Endothelial cell of umbilical vein (primary cell): ENCODE measurements at places on chromosomes 6 and 20. TPM values are rescaled to one million over a fixed set of nuclear protein-coding genes. Genes with fewer than 3 reads are reported as not detected.

CALHM4 gene
- total RNA-seq, result 0.72 TPM in 1 of 2 replicates, not detected in the other

PI16 gene
- not detected in 2 replicates for total RNA-seq

GRCh38 chr20:8800089-8800488 lies 268.8 kb upstream of the PLCB4 start:
- DNase-seq, result no peak

DNA sequence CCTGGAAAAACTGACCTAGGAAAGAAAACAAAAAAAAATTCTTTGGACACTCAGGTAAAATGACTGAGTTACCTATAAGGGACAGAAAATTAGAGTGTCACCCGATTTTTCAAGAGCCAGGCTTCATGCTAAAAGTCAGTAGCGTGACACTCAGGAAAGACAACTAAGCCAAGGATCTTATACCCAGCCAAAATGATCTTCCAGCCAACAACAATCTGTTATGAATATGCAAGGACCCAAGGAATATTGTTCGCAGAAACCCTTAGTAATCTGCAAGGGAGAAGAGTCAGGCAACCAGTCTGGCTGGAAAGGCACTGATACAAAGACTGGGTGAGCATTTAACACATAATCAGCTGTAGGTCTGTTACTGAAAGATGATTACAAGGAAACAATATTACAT lies 203.6 kb downstream of the GMPR start:
- DNase-seq, result no peak

IPCEF1 gene
- total RNA-seq, result 0.51 and 0.99 TPM in 2 replicates

RPRD1B gene
- 24.5 and 29.3 TPM in 2 replicates for total RNA-seq

- peak; percentile 92 for DNase-seq
These were observed 10.1 kb upstream of the PYGB start for GRCh38 chr20:25237610-25238318.

DNA sequence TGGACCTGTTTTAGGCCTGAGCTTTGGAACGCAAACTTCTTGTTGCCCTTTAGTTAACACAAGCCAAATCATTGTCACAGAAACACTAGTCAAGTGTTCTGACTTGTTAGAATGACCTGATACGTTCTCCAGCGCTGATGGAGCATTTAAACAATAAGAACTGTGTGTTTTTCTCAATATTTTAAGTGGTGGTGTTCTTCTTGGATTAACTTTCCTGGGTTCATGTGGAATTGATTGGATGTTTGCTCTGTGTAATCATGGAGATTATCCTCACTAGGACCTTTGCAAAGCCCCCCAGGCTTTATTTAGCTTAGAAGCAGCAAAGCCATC lies 1.6 kb downstream of the LRRC1 start:
- peak; percentile 40 for DNase-seq

RHAG gene
- not detected in 2 replicates for total RNA-seq

TSPYL4 gene
- total RNA-seq, result 24.5 and 34.4 TPM in 2 replicates

GRCh38 chr6:57262901-57263694 lies 41.0 kb upstream of the RAB23 start:
- peak; percentile 52 for DNase-seq

ADAM33 gene
- 0.18 TPM in 1 of 2 replicates, not detected in the other for total RNA-seq

SFTA2 gene
- not detected in 2 replicates for total RNA-seq

DNA sequence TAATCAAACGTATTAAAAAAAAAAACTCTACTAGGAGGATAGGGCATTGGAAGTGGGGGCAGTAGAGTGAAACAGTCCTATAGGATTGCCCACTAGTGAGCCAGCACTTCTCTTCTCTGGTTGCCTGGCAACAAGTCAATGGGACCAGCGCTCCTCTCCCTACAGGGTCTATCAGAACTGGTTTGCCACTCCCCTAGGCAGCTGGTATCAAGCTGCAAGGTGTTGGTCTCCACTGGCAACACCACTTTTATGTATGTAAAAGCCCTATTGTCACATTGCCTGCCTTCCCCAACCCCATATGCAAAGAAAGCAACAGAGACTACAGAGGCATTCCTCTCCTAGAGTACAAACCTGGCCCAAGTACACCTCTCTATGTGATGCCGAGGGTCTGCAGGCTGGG lies 166.9 kb upstream of the MCHR2 start:
- no peak for DNase-seq

SNAP25 gene
- 2.2 and 4.4 TPM in 2 replicates for total RNA-seq

- no peak for DNase-seq
These were observed 97.6 kb upstream of the AKIRIN2 start for GRCh38 chr6:87799651-87800050.

FHL5 gene
- total RNA-seq, result not detected in 2 replicates

PPIL6 gene
- total RNA-seq, result 0.25 and 0.33 TPM in 2 replicates

- DNase-seq, result no peak
These were observed 115.9 kb downstream of the COL12A1 start for GRCh38 chr6:75089921-75090320.

DNA sequence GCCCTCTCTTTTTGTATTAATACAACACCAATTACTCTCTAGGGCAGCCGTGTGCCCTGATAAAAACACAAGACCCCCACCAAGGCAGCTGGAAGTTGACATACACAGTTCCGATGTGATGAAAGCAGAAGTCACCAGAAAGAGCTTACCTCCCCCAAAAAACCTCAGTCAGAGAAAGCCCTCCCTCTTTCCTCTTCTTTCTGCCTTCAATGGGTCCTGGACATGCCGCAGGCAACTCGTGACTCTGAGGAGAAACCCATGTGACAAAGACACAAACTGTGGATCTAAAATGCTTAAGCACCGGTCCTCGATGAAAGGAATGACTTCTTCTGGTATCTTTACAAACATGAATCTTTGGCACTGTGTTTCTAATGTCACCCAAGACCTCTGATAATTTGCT lies 117.7 kb upstream of the CCDC28A start:
- DNase-seq, result no peak

DNA sequence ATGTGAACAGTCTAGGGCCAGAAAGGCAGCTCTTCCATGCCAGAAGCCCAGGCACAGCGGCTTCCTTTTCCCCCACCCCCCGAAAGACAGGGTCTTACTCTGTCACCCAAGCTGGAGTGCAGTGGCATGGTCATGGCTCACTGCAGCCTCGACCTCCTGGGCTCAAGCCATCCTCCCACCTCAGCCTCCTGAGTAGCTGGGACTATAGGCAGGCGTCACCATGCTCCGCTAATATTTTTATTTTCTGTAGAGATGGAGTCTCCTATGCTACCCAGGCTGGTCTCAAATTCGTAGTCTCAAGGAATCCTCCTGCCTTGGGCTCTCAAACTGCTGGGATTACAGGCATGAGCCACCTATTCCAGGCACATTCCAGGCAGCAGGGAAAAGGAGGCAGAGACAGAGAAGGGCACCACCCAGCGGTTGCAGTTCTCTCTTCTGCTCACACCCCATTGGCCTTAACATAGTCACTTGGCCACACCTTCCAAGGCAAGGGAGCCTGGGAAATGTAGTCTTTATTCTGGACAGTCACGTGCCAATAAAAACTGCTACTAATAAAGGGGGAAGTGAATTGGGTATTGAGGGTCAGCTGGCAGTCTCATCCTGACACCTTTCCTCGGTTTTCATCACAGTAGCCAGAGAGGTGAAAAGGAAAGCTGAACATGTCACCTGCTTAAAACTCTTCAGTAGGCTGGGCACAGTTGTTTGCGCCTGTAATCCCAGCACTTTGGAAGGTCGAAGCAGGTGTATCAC lies 205.9 kb downstream of the ZMYND8 start:
- peak; percentile 64 for DNase-seq
